ENCODE measurements at places on chromosomes 3 and 15.
A peak's percentile ranks its signal among the peaks of the same experiment; 100 is the strongest.

DNA sequence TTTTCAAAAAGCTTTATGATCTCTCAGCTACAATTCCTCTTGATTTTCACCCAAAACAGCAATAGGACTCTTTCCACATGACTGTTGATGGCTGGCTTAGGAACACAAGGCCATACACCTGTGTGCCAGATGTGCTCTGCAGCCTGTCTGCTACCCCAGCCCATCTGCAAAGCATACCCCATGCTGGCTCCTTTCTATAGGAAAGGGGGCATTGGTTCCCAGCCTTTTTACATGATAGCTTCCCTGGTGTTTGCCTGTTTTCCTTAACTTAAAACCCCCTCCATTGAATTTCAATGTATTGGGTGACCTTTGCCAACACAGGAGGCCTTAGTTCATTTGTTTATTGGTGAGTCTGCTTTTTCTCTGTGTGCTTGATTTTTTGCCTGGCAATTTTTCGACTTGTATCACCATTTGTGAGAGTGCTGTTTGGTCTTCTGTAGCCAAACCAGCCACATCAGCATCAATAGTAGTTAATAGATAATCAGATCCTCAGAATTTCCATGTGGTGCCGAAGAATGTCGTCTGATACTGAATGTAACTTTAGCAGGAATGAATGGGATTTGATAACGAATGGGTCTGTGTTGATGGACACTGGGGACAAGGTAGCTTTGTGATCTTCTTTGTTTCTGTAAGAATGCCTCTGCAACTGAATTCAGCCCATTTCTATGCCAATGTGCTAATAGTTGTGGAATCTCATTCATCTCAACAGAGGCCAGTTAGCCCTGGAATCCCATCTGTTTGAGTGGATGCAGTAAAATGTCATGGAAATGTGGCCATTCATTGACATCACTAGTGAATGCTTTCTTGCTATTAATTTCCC is 272.2 kb upstream of the RARB start:
- no peak overlapping the region for H3K4me3 ChIP-seq
- no peak for DNase-seq
- no peak overlapping the region for H3K27ac ChIP-seq
- no peaks in the 10 kb centered on the region for H3K27me3 ChIP-seq
- no peaks in the 10 kb centered on the region for H3K36me3 ChIP-seq
- H3K4me1 ChIP-seq, result no peaks in the 10 kb centered on the region

- no peak overlapping the region for H3K27ac ChIP-seq
- DNase-seq, result no peak
- H3K27me3 ChIP-seq, result no peaks in the 10 kb centered on the region
Measured at GRCh38 chr3:30167541-30168011, 438.8 kb upstream of the TGFBR2 start.

DNA sequence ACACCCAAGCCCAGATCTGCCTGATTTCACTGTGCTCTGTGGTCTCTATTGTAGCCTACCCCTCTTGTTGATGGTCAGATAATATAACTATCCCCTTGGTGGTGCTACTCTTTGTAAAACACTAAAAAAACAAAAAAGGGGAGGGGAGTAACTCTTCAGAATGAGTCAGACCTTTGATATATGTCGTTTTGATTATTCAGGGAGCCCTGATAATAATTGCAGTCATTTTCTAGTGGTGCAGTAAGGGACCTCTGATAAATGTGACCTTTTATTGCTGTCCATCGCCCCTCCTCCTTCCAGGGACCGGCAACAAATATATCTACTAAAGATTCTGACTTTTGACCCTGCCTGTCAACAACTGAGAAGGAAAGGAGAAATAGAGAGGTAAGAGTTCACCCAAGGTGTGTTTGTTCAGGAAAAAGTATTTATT is 45.1 kb upstream of the MAGI1 start:
- DNase-seq, result no peak
- H3K4me3 ChIP-seq, result no peak overlapping the region
- H3K4me1 ChIP-seq, result no peaks in the 10 kb centered on the region
- H3K27ac ChIP-seq, result no peak overlapping the region

- H3K4me1 ChIP-seq, result peaks cover 25% of the 10 kb centered on the region
- peak overlapping the region; percentile 24 for H3K27ac ChIP-seq
- no peak for DNase-seq
- no peaks in the 10 kb centered on the region for H3K27me3 ChIP-seq
Measured at GRCh38 chr15:41933326-41933725, 39.0 kb downstream of the EHD4 start.

Measured in memory B cell (primary cell).